ENCODE measurements at places on chromosomes 3 and 15.

- no peak for DNase-seq
These were observed 78.8 kb upstream of the UBE2E1 start for GRCh38 chr3:23726811-23727548.

GRCh38 chr3:167851749-167852148 lies 116.2 kb downstream of the SERPINI1 start:
- no peak for DNase-seq

DNA sequence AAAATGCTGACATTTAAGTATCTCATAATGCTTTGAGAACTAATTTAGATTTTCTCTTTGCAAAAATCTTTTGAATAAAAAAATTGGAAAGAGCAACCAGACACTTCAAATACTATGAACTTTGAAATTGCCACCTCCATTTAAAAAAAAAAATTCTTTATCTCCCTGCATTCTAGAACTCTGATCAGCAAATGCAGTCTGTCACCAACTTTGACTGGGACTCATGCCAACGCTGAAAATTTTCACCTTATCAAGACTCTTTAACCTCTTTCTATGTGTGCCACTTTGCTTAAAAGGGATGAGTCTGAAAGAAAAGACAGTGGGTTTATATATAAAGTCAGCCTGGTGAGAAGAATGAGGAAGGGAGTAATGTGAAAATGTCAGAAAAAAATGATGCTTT lies 191.2 kb upstream of the ARPP21 start:
- no peak for DNase-seq

GRCh38 chr15:52114261-52115055 lies 1.9 kb upstream of the BCL2L10 start:
- DNase-seq = no peak

DNA sequence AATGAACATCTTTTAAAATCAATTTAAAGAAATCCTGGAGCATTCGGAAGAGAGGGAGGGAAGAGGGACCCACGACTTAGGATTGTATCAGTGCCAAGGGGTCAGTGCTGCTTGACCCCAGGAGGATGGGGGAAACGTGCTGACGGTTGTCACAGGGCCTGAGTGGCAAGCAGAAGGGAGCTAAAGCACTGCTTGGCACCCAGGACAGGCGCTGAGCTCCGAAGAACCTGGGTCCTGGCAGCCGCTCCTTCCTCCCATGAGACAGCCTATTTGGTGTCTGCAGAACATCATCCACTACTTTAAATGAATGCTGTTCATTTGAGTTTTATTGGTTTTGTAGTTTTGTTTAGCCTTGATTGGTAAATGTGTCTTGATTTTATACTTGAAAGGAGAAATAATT lies 54.5 kb downstream of the RGMA start:
- no peak for DNase-seq

- no peak for DNase-seq
These were observed 4.0 kb upstream of the PARP6 start for GRCh38 chr15:72276326-72276700.
